ENCODE measurements at places on chromosomes 4 and X. TPM values are rescaled to one million over a fixed set of nuclear protein-coding genes. Genes with fewer than 3 reads are reported as not detected.

Gene ARMCX2
- total RNA-seq, result 98.9 TPM

DNA sequence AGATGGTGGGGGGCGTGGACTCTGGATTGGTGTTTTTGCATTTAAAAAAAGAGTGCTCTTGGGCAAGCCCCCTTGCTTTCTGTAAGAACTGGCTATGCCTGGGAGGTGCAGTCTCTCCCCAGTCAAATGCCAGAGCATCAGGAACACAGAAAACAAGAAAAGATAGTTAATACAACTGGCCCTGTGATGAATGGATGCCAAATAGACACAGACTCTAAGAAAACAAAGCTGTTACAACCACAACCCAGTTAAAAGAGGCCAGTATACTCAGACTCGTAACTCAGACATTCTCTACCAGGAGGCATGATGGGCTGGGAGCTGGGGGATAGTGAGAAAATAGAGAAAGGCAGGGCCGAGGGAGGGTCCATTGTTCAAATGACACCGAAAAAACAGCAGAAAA is 32.5 kb upstream of the C1QTNF7 start:
- peak; percentile 48 for DNase-seq

- peak; percentile 100 for DNase-seq
These were observed 35.9 kb upstream of the CXCL8 start for GRCh38 chr4:73704314-73705055.

- peak; percentile 54 for DNase-seq
These were observed 57.2 kb downstream of the FBXW7 start for GRCh38 chr4:152478461-152479237.

DNA sequence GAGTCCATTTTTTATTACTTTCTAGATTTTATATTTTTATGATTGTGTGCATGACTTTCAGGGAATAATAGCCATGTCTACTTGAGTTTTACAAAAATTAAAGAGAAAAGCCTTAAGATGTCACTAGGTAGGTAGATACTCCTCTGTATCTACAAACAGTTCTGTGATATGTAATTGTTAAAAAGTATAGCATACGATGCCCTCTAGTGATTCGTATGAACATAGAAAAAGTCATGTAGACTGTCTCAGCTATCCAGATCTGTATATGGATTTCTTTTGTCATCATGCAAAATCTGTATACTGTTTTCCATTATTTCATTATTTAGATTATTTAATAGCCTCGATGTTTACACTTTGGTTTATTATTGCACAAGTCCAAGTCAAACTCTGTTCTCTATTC is 856.6 kb downstream of the CENPC start:
- DNase-seq, result peak; percentile 9

- no peak for DNase-seq
These were observed 130.2 kb downstream of the SH2D1A start for GRCh38 chrX:124476562-124476961.

Gene COX7B2
- total RNA-seq, result not detected

DNA sequence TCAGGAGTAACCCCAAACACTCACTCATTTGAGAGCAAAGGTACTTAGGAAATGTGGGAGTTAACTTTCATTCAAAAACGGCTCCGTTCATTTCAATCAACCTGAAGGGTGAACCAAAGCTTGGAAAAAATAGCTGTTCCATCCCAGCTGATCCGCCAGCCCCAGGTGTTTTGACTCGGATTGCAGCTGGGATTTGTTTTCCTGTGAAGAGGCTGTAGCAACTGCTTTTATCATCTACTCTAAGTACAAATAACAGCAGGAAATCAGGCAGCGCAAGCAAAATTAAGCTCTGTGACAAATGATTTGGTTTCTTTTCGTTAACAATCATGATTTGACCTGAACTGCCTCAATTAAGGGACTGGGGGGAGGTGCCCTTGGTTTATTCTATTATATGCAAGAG is 154.7 kb downstream of the BEND2 start:
- DNase-seq, result no peak

GRCh38 chr4:101175896-101176676 is 171.2 kb downstream of the PPP3CA start:
- DNase-seq, result no peak

GRCh38 chr4:121938282-121939092 is 13.4 kb downstream of the TRPC3 start:
- peak; percentile 12 for DNase-seq

- no peak for DNase-seq
These were observed 8.0 kb downstream of the CLDN2 start for GRCh38 chrX:106928227-106928626.

- DNase-seq, result no peak
These were observed 53.3 kb downstream of the NBDY start for GRCh38 chrX:56782352-56782751.

GRCh38 chr4:8676676-8677075 is 84.1 kb downstream of the CPZ start:
- DNase-seq, result no peak

GRCh38 chr4:106476741-106477140 is 108.2 kb upstream of the GIMD1 start:
- no peak for DNase-seq

Gene TLL1
- total RNA-seq, result not detected

- no peak for DNase-seq
These were observed 179.4 kb downstream of the RBM46 start for GRCh38 chr4:154960476-154960875.

- no peak for DNase-seq
These were observed 97.4 kb downstream of the DCTD start for GRCh38 chr4:182819751-182820150.

DNA sequence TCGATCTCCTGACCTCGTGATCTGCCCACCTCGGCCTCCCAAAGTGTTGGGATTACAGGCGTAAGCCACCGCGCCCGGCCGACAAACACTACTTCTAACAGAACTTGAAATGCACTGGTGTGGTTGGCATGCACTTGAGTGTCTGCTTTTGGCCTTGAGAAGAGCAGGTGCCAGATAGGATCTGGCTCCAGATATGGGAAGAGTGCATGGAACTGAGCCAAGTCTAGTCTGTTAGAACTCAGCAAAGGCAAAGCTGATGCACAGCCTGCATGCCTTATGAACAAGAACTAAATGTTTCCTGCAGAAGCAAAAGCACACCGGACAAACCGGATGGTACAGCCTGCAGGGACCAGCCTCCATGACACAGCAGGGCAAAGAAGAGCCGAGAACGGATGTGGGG is 35.1 kb upstream of the TBL1X start:
- DNase-seq, result no peak

Gene DCUN1D4
- 37.8 TPM for total RNA-seq

DNA sequence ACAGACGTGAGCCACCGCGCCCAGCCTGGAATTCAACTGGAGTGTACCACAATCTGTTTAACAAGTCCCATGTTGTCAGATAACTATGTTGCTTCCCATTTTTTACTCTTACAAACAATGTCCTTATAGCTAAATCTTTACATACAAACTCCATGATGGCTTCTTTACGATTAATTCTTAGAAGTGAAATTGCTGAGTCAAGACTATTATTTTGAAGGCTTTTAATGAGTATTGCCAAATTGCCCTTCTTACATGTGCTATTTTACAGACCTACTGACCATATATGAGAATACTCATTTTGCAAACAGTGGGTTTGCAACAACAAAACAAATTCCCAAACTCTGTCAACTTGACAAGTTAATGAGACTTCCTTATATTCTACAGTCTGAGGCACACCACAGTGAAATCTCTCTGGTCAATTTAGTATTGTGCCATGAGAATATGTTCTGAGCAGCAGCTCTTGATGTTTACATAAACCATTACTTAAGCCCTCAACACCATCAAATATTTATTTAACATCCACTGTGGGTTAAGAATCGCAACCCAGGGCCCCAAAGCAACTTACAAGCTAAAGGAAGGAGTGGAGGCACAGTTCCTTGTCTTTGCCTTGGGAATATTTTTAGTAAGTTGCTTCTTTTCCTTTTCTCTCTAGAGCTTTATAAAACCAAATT is 128.5 kb downstream of the SPRY1 start:
- peak; percentile 65 for DNase-seq

Gene PPARGC1A
- total RNA-seq, result under 0.01 TPM

- DNase-seq, result peak; percentile 66
These were observed 136.6 kb upstream of the SH3RF1 start for GRCh38 chr4:169407217-169407845.

GRCh38 chr4:152500800-152501434 is 35.0 kb downstream of the FBXW7 start:
- DNase-seq, result peak; percentile 93

- no peak for DNase-seq
These were observed 247.3 kb downstream of the PARM1 start for GRCh38 chr4:75180217-75180616.

Gene CENPVL2
- not detected for total RNA-seq

DNA sequence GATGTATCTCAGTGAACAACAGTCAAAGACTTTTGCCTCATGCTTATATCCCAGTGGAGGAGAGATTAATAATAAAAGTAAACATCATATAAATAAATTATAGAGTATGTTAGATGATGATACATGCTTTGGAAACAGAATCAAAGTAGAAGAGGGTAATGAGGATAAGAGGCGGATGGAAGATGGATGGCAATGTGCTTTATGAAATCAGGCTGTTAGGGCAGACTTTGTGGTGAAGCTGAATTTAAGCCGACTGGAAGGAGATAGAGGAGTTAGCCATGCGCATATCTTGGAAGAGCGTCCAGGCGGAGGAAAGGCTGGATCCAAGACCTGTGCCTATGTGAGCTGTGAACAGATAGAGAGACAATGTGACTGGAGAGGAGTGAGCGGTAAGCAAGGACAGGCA is 74.9 kb upstream of the GUCY1A1 start:
- DNase-seq, result no peak

DNA sequence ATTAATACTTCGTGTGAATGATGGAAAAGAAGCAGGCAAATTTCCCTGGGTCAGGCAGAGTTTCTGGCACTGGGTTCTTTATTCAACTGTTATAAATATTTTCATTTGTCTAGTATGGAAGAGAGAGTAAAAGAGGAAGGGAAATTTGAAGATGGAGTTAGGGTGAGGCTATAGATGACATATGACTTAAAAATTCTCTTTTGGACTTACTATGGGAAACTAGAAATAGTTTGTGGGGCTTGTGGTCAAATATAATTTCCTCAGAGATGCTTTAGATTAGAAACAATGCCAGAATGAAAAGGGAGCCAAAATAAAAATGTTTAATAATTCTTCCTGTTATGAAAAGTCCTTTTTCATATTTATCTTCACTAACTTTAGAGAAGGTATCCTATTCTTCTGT is 103.2 kb downstream of the GC start:
- no peak for DNase-seq

- DNase-seq, result no peak
These were observed 44.6 kb downstream of the C4orf33 start for GRCh38 chr4:129140521-129140920.

Gene GPR50
- not detected for total RNA-seq

Gene AFM
- total RNA-seq, result not detected

Gene IGBP1
- total RNA-seq, result 87.1 TPM

Gene ARAP2
- 1.8 TPM for total RNA-seq

DNA sequence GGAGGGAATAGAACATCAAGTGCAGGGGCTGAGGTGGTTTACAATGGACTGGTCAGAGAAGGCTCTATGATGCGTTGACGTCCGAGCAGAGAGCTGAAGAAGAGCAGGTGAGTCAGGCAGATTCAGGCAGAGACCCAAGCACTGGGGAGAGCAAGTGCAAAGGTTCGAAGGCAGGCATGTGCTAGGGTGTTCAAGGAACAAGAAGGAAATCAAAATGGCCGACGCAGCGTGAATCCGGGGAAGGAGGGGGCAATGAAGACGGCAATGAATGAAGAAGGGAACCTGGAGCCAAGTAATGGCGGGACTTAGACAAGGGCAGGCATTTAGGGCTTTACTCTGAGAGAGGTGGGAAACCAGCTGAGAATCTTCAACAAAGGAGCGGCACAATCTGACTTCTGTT is 56.8 kb upstream of the DCTD start:
- DNase-seq, result peak; percentile 18

DNA sequence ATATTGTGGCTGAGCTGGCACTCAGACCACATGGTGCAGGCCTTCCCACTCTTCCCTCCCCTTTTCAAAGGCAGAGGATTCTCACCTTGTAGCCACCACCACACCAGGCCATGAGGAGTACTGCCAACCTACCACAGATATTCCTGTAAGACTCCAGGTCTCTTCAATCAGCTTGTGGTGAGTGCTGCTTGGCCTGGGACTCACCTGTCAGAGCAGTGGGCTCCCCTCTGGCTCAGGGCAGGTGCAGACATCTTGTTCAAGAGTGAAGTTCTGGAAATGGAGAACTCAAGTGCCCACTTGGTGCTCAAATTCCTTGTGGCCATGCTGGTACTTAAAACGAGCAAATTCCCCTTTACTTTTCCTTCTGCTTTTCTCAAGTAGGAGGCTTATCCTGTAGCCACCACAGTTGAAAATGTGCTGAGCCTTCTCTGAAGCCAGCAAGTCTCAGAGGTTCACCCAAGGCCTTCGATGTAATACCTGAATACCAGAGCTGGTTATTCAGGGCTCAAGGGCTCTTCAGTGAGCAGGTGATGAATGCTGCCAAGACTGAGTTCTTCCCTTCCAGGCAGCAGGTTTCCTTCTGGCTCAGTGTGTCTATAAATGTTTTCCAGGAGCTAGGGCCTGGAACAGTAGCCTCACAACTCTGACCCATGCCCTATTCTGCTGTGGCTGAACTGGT is 212.9 kb downstream of the TEX13C start:
- DNase-seq, result no peak

GRCh38 chrX:72079607-72080006 is 52.1 kb downstream of the RTL5 start:
- DNase-seq, result no peak

- DNase-seq, result no peak
These were observed 24.0 kb downstream of the ARSJ start for GRCh38 chr4:113955411-113955810.

- no peak for DNase-seq
These were observed 4.4 kb downstream of the GPRIN3 start for GRCh38 chr4:89303177-89303576.

- no peak for DNase-seq
These were observed 30.3 kb upstream of the SHISA3 start for GRCh38 chr4:42366959-42367358.

Gene FOXP3
- not detected for total RNA-seq

Gene RAB9B
- 0.90 TPM for total RNA-seq

DNA sequence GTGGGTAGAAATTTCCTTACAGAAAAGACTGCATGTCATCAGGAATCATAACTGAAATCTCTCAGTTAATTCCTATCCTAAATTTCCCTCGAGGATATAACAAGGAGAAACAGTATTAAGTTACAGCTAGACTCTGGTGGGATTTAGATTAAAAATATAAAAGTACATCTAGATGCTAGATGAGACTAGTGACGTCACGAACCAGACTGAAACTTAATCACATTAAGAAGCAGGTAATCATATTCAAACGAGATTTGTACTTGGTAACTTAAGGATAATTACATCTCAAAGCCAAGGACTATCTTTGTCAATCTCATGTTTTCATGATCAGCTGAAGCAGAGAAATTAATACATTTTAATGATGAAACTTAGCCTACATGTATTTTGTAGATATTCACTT is 130.6 kb downstream of the MTNR1A start:
- no peak for DNase-seq

Gene NHS
- total RNA-seq, result 0.90 TPM

DNA sequence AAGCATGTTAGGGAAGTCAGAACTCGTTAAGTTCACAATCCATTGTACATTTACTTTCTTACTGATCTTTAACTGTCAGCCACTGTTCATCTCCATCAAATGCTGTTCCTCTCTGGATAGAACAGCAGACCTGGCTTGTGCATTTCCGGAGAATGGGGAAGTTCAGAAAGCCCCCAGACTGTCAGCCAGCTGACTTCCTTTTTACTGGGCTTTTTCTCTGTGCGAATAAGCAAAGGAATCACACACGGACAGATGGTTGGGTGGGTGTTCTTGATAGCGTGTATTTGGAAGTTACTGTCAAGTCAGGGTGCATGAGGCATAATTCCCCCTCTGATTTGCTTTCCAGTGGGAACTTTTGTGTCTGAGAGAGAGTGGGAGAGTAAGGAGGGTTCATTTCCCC is 56.8 kb downstream of the TSPAN7 start:
- no peak for DNase-seq

GRCh38 chr4:168485156-168485910 is 5.0 kb upstream of the DDX60L start:
- DNase-seq, result peak; percentile 10
